Uterine smooth muscle cell (primary cell): ENCODE measurements at places on chromosomes 6 and 20. TPM values are rescaled to one million over a fixed set of nuclear protein-coding genes. Genes with fewer than 3 reads are reported as not detected.

SYCP2 gene
- total RNA-seq = 0.37 and 0.89 TPM in 2 replicates

RNF144B gene
- total RNA-seq = 0.55 and 0.62 TPM in 2 replicates

C4A gene
- 2.3 and 13.4 TPM in 2 replicates for total RNA-seq

LINC00237 gene
- total RNA-seq = not detected in 2 replicates

OPRM1 gene
- total RNA-seq = not detected in 2 replicates

C20orf144 gene
- under 0.01 and 0.11 TPM in 2 replicates for total RNA-seq
